T-cell (primary cell): ENCODE measurements at places on chromosomes 6 and 20. TPM values are rescaled to one million over a fixed set of nuclear protein-coding genes. Genes with fewer than 3 reads are reported as not detected.
A peak's percentile ranks its signal among the peaks of the same experiment; 100 is the strongest.

DNA sequence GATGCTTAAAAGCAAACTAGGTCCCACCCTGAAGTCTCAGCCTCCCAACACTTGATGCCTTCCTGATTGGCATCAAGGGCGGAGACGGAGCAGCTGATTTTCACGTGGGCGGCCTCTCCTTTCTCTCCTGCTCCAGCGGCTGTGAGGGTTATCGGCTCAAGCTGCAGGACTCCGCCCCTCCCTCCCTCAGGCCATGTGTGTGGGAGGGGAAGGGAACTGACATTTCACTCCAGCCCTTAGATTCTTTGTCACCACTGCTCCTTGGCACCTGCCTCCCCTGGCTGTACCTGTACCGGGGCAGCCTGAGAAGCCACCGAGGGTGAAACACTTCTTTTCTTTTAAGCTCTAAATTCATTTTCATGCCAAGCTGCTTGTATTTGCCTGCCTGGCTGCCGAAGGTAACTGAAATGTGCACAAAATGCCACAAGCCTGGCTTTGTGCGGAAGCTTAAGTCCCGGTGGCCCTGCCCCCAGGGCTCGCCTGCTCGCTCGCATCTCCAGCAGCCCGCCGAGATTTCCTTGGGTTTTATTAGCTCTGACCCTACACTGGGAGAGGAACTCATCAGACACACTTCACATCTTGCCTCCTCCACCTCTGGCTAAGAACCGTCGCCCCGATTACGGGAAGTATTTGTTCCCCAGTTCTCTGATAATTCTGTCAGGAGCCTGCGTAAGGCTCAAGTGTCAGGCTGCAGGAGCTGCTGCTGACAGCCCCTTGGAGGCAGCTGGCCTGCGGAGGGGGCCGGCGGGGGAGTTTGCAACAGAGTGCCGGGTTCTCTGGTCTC, 9.6 kb upstream of the CPNE5 start:
- H3K4me1 ChIP-seq, result no peaks in the 10 kb centered on the region
- no peak overlapping the region for H3K4me3 ChIP-seq
- no peak overlapping the region for H3K27ac ChIP-seq
- peaks cover 4% of the 10 kb centered on the region for H3K27me3 ChIP-seq
- no peak for DNase-seq
- peaks cover 5% of the 10 kb centered on the region for H3K36me3 ChIP-seq

DNA sequence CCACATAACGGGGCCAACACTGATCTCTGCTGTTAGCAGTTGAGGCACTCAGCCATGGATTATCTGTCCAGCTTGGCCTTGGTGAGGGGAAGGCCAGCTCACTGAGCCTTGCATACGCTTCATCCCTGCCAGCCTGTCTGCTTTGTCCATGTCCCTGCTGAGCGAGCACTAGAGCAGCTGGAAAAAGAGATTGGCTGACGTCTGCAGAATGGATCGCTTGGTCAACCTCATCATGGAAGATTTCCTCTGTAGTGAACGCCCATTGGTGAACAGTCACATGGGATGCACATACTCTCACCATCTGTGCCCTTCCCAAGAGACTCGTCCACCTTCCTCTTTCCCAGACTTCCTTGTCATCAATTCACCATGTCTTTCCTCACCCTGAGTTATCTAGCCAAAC, 26.9 kb downstream of the MUC22 start:
- H3K27ac ChIP-seq, result no peak overlapping the region
- no peak for DNase-seq
- H3K4me1 ChIP-seq, result no peaks in the 10 kb centered on the region
- H3K36me3 ChIP-seq, result no peaks in the 10 kb centered on the region

DNA sequence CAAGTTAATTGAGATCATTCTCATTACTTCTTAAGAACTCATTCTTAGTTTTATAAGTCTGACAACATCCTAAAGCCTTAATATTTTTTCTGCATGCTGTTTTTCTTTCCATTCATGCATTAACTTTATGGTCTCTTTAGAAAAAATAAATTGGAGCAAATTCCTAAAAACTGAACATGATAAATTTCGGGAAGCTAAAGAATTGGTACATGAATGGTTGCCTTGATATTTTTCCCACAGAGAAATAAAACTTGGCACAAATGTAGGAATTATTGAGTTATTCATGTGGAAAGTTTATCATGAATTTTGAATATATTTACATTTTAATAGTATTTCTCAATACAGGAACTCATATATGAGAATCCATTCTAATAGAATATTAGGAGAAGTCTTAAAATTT, 115.9 kb downstream of the BMP5 start:
- no peaks in the 10 kb centered on the region for H3K36me3 ChIP-seq
- no peaks in the 10 kb centered on the region for H3K4me1 ChIP-seq
- H3K27me3 ChIP-seq, result no peaks in the 10 kb centered on the region

Gene TXLNB
- 0.72 TPM for total RNA-seq

Gene WFDC2
- not detected for total RNA-seq

GRCh38 chr20:33843854-33844253, 32.7 kb downstream of the CHMP4B start:
- no peak overlapping the region for H3K27ac ChIP-seq
- peak; percentile 17 for DNase-seq
- no peak overlapping the region for H3K4me3 ChIP-seq
- peaks cover 37% of the 10 kb centered on the region for H3K4me1 ChIP-seq
- no peaks in the 10 kb centered on the region for H3K27me3 ChIP-seq

GRCh38 chr6:142932889-142933288, 12.1 kb downstream of the HIVEP2 start:
- DNase-seq, result no peak
- H3K4me3 ChIP-seq, result peak overlapping the region; percentile 8
- H3K27me3 ChIP-seq, result no peaks in the 10 kb centered on the region
- peaks cover 43% of the 10 kb centered on the region for H3K4me1 ChIP-seq
